Esophagus squamous epithelium (tissue), 5 donors: ENCODE measurements at places on chromosomes 6 and 20.

- H3K36me3 ChIP-seq: no peaks in the 10 kb centered on the region
- no peaks in the 10 kb centered on the region for H3K27me3 ChIP-seq
- no peak overlapping the region for H3K4me3 ChIP-seq
- DNase-seq: no peak
These were observed 259.1 kb downstream of the LY86 start for GRCh38 chr6:6847591-6847990.

- no peak overlapping the region for H3K4me3 ChIP-seq
- no peaks in the 10 kb centered on the region for H3K4me1 ChIP-seq
- DNase-seq: no peak
- H3K27me3 ChIP-seq: no peaks in the 10 kb centered on the region
- no peaks in the 10 kb centered on the region for H3K36me3 ChIP-seq
These were observed 129.5 kb upstream of the ARG1 start for GRCh38 chr6:131443514-131443913.

- H3K4me3 ChIP-seq: no peak overlapping the region
- H3K4me1 ChIP-seq: no peaks in the 10 kb centered on the region
- no peak for DNase-seq
- H3K36me3 ChIP-seq: peaks cover 23% of the 10 kb centered on the region
- H3K27ac ChIP-seq: no peak overlapping the region
These were observed 34.8 kb upstream of the KIF25 start for GRCh38 chr6:167962711-167963110.

GRCh38 chr20:47583551-47583950 is 81.9 kb downstream of the NCOA3 start:
- H3K36me3 ChIP-seq: peaks cover 42% of the 10 kb centered on the region
- no peaks in the 10 kb centered on the region for H3K27me3 ChIP-seq
- no peak overlapping the region for H3K4me3 ChIP-seq
- peaks cover 8% of the 10 kb centered on the region for H3K4me1 ChIP-seq
- H3K27ac ChIP-seq: peak overlapping the region; percentile 13

DNA sequence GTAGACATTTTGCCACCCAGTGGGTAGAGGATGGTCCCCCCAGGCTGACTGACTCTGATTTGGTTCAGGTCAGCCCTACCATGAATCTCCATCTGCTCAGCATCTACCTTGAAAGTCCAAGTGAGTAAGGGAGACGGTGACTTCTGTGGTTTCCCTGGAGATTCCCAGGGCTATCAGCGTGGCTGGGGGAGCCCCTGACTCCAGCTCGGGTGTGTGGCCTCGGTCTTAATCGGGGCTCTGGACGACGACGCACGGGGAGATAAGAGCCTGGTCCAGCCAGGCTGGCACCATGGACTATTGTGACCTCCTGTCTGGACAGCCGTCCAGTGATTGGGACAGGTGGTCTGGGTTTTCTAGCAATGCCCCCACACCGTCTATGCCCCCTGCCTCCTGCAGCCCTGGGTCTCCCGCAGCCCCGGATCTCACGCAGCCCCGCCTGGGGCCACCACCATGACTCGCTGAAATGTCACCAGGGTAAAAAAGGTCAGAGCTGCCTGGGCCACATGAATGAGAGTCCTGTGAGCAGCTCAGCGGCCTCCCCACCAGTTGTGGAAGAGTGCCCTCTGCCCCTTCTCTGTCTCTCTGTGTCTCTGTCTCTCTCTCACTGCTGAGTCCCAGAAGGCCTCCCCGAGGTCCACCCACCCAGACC is 47.1 kb upstream of the GATA5 start:
- H3K4me3 ChIP-seq: no peak overlapping the region
- H3K4me1 ChIP-seq: peaks cover 16% of the 10 kb centered on the region
- H3K27me3 ChIP-seq: peaks cover 88% of the 10 kb centered on the region
- H3K27ac ChIP-seq: no peak overlapping the region

GRCh38 chr6:19369785-19370184 is 467.4 kb upstream of the ID4 start:
- no peaks in the 10 kb centered on the region for H3K27me3 ChIP-seq
- H3K4me3 ChIP-seq: no peak overlapping the region
- no peaks in the 10 kb centered on the region for H3K36me3 ChIP-seq
- H3K27ac ChIP-seq: no peak overlapping the region
- no peak for DNase-seq

- no peak overlapping the region for H3K27ac ChIP-seq
- H3K4me1 ChIP-seq: peaks cover 36% of the 10 kb centered on the region
- H3K4me3 ChIP-seq: no peak overlapping the region
- H3K36me3 ChIP-seq: no peaks in the 10 kb centered on the region
- H3K27me3 ChIP-seq: no peaks in the 10 kb centered on the region
- DNase-seq: no peak
These were observed 34.5 kb downstream of the SYTL3 start for GRCh38 chr6:158684311-158684710.

GRCh38 chr6:163349696-163350095 is 64.8 kb upstream of the QKI start:
- no peak for DNase-seq
- no peak overlapping the region for H3K27ac ChIP-seq
- peaks cover 8% of the 10 kb centered on the region for H3K4me1 ChIP-seq
- no peak overlapping the region for H3K4me3 ChIP-seq
- no peaks in the 10 kb centered on the region for H3K36me3 ChIP-seq
- no peaks in the 10 kb centered on the region for H3K27me3 ChIP-seq

DNA sequence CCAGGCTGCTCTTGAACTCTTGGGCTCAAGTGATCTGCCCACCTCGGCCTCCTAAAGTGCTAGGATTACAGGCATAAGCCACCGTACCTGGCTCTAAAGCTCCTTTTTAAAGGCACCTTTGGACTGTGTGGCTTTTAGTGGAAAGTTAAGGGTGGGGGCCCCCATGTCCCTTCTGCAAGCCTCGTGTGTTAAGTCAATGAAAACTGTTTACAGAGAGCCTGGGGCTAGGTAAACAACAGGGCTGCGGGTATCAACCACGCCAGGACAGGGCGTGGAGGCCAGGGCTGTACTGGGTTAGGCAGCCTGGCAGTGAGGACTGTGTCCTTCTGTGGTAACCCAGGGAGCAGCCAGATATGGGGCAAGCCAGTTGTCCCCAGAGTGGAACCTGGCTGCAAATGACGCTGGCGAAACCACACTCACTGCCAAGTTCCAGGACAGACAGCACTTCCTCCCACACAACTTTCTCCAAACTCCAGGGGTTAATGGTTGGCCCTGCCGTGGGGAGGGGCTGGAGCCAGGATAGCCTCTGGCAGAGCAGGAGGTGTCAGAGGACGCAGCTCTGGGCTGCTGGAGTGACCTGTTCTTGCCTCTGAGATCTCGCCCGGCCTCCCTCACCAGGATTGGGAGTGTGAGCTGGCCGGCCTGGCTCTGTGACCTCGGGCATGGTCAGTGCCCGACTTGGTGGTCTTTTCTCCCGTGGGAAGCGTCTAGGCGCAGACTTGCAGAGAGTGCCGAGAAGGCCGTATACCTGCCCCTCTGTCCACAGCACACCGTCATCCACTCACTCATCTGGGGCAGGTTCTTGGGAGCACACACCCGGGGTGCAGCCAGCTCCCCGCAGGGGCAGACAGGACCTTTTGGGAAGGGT is 3.2 kb downstream of the SLC17A9 start:
- no peak overlapping the region for H3K27ac ChIP-seq
- no peaks in the 10 kb centered on the region for H3K27me3 ChIP-seq
- no peak for DNase-seq
- no peak overlapping the region for H3K4me3 ChIP-seq

- peak overlapping the region; percentile 7 for H3K4me3 ChIP-seq
- peaks cover 96% of the 10 kb centered on the region for H3K4me1 ChIP-seq
- no peak for DNase-seq
- H3K36me3 ChIP-seq: peaks cover 11% of the 10 kb centered on the region
- peak overlapping the region; percentile 91 for H3K27ac ChIP-seq
- H3K27me3 ChIP-seq: no peaks in the 10 kb centered on the region
These were observed 7.5 kb downstream of the LAMA5 start for GRCh38 chr20:62359491-62360121.

GRCh38 chr6:20722455-20722854 is 188.2 kb downstream of the CDKAL1 start:
- no peak for DNase-seq
- H3K36me3 ChIP-seq: no peaks in the 10 kb centered on the region
- no peaks in the 10 kb centered on the region for H3K4me1 ChIP-seq

DNA sequence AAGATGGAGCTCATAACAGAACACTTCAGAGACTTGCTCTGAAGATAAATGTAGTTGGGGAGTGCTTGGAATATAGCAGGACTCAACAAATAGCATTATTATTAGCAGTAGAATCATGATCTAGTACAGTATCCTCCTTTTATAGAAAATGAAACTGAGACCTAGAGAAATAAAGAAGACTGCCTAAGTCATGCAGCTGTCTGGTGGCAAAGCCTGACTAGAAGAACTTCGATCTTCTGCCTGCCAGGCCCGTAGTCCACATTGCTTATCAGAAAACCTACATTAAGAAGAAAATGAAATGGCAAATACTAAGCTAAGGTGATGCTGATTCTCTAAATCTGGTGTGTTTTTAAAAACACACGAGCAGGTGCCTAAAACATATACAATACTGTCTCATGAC is 46.4 kb upstream of the DST start:
- H3K4me3 ChIP-seq: no peak overlapping the region
- H3K36me3 ChIP-seq: no peaks in the 10 kb centered on the region
- H3K27ac ChIP-seq: peak overlapping the region; percentile 36
- DNase-seq: no peak

- H3K27me3 ChIP-seq: no peaks in the 10 kb centered on the region
- H3K27ac ChIP-seq: no peak overlapping the region
- no peaks in the 10 kb centered on the region for H3K4me1 ChIP-seq
- no peak for DNase-seq
- no peaks in the 10 kb centered on the region for H3K36me3 ChIP-seq
These were observed 193.4 kb upstream of the PRDM1 start for GRCh38 chr6:105892577-105893262.

DNA sequence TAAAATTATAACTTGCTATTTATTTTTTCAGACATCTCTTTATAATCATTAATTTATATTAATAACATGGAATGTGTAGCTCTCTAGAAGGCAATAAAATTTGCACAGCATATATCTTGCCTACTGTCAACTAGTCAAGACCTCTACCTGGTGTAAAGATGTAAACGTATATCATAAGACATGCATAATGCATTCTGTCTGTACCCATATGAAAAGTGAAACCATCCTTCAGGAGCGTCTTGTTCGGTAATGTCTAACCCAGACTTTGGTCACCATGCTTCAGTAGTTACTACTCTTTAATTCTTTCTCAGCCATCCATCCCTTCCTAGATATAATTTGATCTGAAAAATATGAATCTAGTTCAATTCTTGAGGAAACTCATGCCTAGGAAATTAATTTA is 21.0 kb downstream of the CEP43 start:
- no peak overlapping the region for H3K27ac ChIP-seq
- no peak for DNase-seq
- H3K27me3 ChIP-seq: no peaks in the 10 kb centered on the region
- no peaks in the 10 kb centered on the region for H3K36me3 ChIP-seq
- no peak overlapping the region for H3K4me3 ChIP-seq
- no peaks in the 10 kb centered on the region for H3K4me1 ChIP-seq

GRCh38 chr20:5128886-5129285 is 2.1 kb downstream of the CDS2 start:
- H3K4me3 ChIP-seq: peak overlapping the region; percentile 88
- peaks cover 60% of the 10 kb centered on the region for H3K4me1 ChIP-seq
- no peaks in the 10 kb centered on the region for H3K27me3 ChIP-seq

DNA sequence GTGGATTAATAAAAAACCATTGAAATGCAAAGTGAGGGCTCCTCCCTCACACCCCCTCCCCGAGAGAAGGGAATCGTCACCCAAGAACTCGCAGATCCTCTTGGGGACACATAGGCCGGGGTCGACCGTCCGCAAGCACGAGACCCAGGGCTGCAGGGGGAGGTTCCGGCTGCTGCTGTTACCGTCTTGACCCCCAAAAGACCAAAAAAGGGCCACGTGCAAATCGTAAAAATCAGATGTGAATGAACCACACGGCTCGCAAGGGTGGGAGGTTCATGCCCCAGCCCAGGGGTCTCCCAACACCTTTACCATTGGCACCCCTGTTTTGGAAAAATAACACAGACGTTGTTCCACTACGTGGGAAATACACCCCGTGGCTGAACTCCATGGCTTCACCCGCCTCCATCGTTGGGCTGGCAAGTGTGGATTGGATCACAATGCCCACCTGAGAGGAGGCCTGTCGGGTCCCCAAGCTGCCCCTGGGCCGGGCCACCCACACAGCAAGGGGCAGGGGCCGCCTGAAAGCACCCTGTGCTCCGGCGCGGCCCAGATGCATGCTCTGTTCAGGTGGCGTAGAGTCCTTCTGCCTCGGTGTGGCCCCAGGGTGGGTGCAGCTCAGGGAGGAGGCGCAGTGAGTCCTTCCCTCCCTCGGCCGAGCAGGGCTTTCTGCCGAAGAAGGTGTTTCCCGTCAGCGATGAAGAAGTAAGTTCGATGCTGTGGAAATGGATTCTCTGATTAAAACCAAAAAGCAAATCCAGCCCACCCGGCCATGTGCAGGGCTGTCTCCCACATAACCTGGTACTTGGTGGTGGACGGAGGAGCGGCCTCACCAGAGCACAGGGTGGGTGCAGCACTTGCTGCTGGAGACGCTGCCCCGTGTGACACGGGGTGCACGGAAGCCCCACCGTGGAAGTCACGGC is 85.0 kb downstream of the YTHDF1 start:
- no peaks in the 10 kb centered on the region for H3K27me3 ChIP-seq
- no peak overlapping the region for H3K4me3 ChIP-seq
- H3K27ac ChIP-seq: no peak overlapping the region
- no peaks in the 10 kb centered on the region for H3K4me1 ChIP-seq

DNA sequence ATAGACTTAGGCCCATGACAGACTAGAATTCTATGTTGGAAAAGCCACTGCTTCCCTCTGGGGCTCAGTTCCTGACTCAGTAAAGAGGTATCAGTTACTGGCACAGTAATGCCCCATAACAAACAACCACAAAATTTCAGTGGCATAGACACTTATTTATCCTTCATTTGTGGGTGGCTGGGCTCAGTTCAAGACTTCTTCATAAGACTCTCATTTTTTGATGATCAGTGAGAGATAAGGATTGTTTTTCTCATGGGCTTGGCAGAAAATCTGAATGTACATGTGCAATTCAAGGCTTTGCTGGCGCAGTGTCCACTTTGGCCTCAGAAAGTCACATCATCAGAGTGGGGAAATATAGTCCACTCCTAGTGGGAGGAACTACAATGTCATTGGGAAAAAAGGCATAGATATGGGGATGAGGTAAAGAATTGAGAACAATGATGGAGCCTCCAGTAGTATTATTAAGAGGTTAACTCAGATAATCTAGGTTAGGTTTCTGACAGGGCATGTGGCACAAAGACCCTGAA is 384.6 kb upstream of the FLRT3 start:
- no peak overlapping the region for H3K4me3 ChIP-seq
- no peaks in the 10 kb centered on the region for H3K27me3 ChIP-seq
- H3K36me3 ChIP-seq: no peaks in the 10 kb centered on the region
- DNase-seq: no peak
- H3K27ac ChIP-seq: no peak overlapping the region

DNA sequence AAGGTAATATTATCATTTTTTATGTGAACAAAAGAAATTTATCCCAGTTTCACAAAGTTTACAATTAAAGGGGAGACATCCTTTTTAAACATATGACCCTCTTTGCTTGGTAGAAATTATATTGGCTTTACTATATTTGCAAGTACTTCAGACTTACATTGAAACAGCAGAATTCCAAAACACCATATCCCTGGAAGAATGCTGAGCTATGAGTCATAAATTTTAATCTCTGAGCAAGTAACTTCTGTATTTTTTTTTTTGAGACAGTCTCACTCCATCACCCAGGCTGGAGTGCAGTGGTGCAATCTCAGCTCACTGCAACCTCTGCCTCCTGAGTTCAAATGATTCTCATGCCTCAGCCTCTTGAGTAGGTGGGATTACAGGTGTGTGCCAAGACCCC is 240.4 kb downstream of the TBC1D32 start:
- no peaks in the 10 kb centered on the region for H3K4me1 ChIP-seq
- no peak for DNase-seq
- H3K27ac ChIP-seq: no peak overlapping the region

GRCh38 chr20:60509407-60509806 is 551.2 kb downstream of the CDH26 start:
- no peaks in the 10 kb centered on the region for H3K27me3 ChIP-seq
- no peak overlapping the region for H3K27ac ChIP-seq
- DNase-seq: no peak
- no peak overlapping the region for H3K4me3 ChIP-seq
